Activated CD4-positive, alpha-beta T cell treated with anti-CD3 and anti-CD28 coated beads for 4 hours (primary cell): ENCODE measurements at places on chromosomes 2 and 18.

DNA sequence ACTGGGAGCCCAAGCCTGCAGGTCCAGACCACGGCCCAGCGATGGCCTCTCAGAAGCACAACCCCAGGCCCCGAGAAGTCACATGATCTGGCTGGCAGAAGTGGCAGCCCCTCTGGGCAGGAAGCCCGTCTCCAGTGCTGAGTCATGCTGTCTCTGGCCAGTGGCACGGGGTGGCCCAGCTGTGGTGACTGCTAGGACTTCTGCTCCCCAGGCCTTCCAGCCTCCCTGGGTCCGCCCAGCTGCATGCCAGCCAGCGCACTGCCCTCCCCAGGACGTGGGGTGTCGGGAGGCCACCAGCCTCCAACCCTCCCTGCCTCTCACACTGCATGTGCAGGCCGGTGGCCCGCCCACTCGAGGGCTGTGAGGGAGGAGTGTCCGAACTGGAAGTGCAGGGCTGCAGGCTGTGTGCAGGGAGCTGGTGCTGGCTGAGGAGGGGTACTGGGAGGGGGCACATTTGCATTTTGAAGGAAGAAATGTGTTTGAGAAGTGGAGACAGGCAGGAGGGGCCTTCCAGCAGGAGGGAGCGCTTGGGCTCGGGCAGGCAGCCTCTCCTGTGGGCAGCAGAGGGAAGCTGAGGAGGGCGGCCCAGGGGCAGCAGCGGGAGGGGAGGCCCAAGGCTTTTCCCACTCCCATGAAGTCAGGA lies 17.0 kb upstream of the HPCAL1 start:
- no peak for DNase-seq

GRCh38 chr2:45725731-45726130 lies 74.3 kb downstream of the PRKCE start:
- DNase-seq = no peak

DNA sequence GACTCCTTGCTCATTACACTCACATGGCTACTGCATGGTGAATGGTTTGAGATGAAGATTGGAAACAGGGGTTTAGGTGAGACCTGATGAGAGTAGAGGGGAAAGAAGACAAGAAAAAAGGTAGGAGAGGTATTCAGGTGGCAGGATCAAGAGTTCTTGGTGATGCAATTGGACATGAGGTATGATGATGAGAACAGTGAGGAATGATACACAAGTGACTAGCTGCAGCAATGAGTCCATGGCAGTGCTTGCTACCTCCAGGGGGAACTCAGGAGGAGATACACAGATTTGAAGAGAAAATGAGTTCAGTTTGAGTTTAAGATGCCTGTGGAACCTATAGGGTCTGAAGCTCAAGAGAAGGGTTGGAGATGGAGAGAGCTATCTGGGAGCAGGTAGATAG lies 62.1 kb upstream of the NFE2L2 start:
- DNase-seq = no peak

- DNase-seq = no peak
Observed at GRCh38 chr2:120235681-120236080, 12.5 kb upstream of the TMEM185B start.

GRCh38 chr2:240888890-240889573 lies 6.9 kb downstream of the MAB21L4 start:
- DNase-seq = no peak

DNA sequence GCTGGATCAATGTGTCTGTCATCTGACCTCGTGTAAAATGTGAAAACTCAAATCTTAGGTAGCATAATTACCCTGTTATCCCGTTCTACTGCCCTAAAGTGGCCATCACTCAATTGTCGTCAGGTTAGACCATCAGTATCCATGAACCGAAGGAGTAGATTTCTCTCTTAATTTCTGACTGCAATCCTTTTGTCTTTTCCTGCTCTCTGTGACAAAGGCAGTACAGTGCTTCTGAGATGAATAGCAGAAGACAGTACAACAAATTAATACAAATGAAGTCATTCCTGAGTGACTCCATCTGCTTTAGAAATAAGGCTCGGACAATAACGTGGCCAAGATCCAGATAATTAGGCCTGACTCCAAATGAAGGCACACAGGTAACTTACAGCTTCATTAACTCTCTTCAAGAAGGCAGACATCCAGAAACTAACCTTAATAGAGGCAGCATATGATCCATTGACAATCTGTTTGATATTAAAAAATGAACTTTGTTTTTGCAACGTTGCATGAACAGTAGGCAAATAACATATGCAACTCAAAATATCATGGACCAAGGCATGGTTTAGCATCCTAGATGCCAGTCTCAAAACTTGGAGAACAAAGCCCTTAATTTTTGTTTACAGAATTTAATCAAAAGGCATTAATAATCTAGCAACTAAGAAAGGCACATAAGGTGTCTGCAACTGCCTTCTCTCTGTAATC lies 96.7 kb upstream of the CDH20 start:
- DNase-seq = no peak

GRCh38 chr18:7748251-7749007 lies 181.3 kb downstream of the PTPRM start:
- no peak for DNase-seq

DNA sequence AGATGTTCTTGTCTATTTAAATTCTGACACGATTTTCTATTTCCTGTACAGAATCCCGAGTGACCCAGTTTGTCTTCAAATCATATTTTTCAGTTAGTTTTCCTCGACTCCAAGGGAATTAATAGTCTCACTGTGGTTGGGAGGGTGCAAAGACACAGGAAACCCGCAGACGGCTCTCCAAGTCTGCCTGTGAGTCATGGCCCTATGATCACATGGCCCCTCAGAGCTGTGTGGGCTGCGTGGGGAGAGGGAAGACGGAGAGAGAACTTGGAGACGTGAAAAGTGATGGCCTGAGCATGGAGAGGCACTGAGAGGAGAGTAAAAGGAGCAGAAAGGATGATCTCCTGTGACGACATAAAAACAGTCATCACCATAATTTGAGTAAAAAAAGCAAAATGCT lies 989.9 kb downstream of the DCDC2C start:
- no peak for DNase-seq

DNA sequence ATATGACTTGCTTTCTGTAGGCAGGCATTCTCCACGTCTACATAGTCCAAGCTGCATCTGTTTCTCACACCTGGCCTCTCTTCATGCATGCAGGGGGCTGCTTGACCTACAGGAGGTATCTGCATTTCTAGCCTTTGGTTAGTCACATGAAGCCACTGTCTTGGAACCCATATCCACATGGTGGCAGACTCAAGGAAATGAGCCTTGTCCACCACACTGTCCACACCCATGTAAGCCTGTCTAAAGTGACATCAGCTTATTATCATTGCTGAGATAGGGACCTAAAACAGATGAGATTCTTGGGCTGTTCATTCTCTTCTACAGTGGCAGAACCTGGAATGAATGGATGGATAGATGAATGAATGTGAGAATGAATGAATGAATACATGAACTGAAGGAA lies 160.4 kb downstream of the DOCK10 start:
- DNase-seq = no peak

DNA sequence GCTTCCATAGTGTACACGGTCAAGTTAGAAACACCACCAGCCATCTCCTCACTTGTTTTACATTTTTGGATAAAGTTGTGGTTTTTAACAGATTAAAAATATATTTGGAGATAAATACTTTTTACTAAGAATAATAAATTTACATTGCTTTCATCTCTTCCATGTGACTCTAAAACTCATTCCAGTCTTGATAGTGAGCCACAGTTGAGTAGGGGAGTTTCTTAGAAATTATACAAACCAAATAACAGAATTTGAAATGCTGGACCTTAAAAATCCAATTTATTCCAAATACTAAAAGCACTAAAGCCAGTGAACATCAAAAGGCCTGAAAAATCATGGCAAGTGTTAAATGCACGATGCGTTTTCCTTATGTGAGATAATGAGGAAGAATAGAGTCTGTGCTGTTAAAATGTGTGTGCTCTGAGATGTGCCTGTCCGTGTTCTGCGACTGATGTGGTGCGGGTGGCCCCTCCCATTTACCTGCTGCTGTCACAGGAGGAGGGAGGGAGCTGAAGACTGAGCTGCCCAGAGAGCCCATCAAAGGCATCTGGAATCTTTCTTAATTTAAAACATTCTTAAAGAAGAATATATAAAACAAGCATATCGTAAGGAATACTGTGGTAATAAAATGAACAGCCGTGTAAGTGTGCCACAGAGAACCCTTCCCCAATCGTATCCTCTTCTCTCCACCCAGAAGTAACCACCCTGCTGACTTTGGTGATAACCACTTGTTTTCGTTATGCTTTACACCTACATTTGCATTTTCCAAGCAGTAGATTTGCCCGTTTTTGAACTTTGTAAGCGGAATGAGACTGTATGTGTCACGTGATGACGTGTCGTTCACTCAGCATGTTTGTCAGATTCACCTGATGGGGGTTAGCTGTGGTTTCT lies 57.0 kb upstream of the TXNDC2 start:
- no peak for DNase-seq

- DNase-seq = no peak
Observed at GRCh38 chr18:40911582-40912254, 1043.3 kb upstream of the PIK3C3 start.

- DNase-seq = no peak
Observed at GRCh38 chr18:41681138-41681880, 273.7 kb upstream of the PIK3C3 start.

GRCh38 chr2:133517876-133518275 lies 50.4 kb downstream of the NCKAP5 start:
- DNase-seq = no peak

- DNase-seq = no peak
Observed at GRCh38 chr2:37774976-37775907, 103.8 kb upstream of the CDC42EP3 start.

- DNase-seq = no peak
Observed at GRCh38 chr18:58024139-58024538, 19.9 kb upstream of the NEDD4L start.

DNA sequence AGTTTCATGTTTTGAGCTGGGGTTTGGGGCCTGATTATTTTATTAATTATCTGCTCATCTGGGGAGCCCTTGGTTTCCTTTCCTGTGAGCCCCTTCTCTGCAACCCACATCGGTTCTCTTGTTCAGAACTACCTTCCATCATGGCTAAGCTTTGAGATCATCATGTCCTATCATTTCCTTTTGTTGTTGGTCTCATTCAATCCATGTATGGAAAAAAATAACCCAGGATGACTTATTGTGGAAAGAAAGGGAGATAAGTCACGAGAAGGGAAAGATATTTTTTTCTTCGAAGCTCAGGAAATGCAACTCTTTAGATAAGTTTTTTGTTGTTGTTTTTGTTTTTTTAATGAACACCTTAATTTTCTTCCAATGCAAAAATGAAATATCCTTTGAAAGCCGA lies 43.7 kb downstream of the EHD3 start:
- no peak for DNase-seq

DNA sequence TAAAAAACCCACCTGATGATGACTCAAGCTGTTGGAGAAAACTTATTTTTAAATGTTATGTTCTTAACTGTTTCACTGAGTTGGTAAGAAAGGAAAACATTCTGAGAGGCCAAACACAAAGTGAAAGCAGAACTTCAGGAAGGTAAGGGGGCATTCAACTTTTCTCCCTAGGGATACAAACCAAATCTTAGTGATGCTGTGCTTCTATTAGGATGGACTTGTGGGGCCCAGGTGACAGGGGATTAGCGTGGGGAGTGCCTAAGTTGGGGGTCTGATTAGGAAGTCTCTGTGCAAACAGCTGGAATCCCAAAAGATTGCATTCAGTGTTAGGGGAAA lies 18.5 kb downstream of the PDCL3 start:
- DNase-seq = no peak

DNA sequence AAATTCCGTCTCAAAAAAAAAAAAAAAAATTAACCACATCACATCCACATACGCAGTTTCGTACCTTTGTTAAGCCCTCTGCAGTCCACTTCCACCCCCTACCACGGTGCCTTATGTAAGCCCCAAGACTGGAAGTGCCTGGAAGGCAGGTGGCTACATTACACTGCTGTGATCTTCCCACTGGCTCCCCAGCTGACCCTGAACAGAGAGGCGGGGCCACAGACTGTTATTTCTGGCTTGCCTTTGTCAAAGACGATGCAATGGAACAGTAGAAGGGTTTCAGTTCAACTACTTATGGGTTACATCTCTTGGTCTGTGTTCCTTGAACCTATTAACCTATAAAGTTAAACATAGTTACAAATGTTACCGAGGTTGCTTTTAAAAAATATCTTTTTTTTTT lies 15.7 kb upstream of the COX7A2L start:
- no peak for DNase-seq
